ENCODE measurements at places on chromosomes 4 and X.

DNA sequence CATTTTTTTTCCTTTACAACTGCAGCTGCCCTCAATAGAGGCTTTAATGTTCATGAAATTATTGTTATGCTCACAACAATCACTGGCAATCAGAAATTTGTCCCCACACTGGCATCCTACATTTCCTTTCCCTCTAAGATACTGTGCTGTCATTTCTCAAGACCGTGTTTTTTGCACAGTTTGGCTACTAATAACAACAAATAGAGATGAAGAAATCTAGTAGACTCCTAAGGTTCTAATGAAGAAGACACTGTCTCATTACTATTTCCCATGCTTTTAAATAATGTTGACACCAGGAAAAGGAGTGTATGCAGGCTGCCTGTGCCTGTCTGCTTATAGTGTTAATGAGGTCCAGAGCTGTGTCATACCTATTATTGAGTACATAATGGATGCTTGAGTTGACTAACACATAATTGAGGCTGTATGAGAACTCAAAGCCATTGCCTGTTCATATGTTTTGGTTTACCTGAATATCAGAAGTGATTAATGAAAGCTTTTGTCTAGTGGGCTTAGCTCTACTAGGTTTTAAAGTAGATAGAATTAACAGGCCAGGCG lies 1.5 kb upstream of the EIF4E start:
- DNase-seq = peak; percentile 20

DNA sequence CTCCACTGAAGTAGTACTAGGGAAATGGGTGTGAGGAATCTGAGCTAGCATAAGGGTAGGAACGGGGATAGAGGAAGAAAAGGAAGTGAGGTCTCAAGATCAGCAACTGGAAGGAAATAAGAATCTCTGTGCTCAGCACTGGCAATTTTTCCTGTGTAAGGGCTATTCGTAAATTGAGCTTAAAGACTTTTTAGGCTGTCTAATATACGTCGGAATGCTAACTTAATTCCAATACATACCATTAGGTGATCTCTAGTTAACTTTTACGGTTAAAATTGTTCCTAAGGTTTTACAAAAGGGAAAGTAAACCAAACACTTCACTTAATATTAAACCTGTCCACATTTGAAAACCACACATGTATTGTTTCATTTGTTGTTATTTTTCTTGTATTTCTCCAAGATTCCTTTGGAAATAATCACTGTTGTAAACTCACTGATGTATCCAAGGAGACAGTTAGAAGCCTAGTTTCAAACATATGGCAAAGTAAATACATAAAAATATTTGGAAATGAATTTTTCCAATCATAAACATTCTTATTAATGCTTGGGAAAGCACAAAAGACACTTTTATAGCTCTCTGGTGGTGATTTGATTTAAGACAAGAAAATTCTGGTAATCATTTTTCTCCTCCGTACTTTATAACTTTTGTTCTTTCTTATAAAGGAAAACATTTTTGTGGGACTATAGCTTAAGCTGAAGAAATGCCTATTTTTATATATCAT lies 28.1 kb upstream of the HPGDS start:
- DNase-seq = no peak

DNA sequence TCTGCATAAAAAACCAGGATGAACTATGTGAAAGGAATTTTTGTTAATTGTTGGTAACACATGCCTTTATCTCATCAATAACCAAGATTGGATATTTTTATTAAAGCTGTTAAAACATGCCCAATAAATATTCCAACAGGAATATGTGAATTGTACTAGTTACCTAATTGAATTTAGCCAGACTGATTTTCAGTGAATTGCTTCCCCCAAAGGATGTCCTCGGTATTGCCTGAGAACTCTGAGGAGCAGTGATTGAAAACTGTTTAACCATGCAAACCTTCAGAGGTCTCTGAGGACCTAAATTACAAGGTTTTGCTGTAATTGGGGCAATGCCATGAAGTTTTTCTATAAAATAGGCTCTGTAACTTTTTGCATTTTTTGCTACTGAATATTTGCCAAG lies 66.6 kb downstream of the BLTP1 start:
- no peak for DNase-seq

- DNase-seq = no peak
These were observed 754.3 kb upstream of the MAGEB2 start for GRCh38 chrX:29461039-29461438.

- DNase-seq = no peak
These were observed 50.0 kb downstream of the NOP14 start for GRCh38 chr4:2913168-2913567.

GRCh38 chrX:55709735-55710134 lies 7.8 kb upstream of the RRAGB start:
- DNase-seq = peak; percentile 37

- DNase-seq = no peak
These were observed 144.6 kb downstream of the AMELX start for GRCh38 chrX:11437642-11438379.

GRCh38 chr4:69589884-69590283 lies 49.6 kb downstream of the UGT2A2 start:
- DNase-seq = no peak

GRCh38 chrX:150664290-150664689 lies 28.9 kb upstream of the MTMR1 start:
- no peak for DNase-seq

- DNase-seq = no peak
These were observed 26.3 kb downstream of the MAEA start for GRCh38 chr4:1315836-1316536.

- DNase-seq = no peak
These were observed 98.0 kb downstream of the PSAPL1 start for GRCh38 chr4:7336732-7337131.

DNA sequence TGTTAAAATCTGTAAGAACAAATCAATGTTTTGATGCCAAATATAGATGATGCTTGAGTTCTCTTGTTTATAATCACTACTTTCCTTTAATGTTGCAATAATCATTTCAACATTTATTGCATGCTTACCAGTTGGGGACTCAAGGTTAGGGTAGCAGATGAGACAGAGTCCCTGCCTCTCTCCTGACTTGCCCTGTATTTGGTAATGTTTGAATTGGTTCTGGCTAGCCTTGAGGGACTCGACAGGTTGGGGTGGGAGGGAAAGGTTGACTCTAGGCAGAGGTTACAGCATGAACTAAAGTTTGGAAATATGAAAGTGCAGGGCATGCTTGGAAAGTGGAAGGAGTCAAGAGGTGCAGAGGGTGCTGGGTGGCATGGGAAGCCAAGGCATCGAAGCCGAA lies 2.0 kb downstream of the SEC24B start:
- DNase-seq = no peak

DNA sequence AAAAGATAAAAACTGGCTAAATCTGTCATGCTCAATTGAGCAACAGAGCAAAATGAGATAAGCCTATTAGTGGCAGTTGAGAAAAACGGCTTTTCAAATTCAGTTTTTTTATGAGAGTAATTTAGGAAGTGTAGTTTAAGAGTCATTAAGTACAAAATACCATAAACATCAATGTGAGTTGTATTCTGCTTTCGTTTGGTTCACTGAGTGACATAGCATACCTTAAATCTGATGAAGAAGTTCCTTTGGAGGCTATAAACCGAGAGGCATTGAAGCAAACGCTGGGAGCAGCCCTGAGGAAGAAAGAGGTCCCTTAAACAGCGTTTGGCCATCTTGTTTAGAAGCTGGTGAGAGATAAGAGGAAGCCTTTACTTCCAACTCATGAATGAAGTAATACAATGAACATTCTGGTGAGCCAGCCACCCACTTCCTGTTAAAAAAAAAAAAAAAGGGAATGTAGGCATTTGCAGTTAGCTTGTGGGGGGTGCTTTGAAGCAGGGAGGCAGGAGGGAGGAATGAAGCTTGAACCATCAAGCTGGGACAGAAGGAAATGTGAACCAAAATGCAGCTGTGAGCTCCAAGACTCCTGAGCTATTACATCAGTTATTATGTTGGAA lies 132.3 kb downstream of the ZNF330 start:
- peak; percentile 75 for DNase-seq

DNA sequence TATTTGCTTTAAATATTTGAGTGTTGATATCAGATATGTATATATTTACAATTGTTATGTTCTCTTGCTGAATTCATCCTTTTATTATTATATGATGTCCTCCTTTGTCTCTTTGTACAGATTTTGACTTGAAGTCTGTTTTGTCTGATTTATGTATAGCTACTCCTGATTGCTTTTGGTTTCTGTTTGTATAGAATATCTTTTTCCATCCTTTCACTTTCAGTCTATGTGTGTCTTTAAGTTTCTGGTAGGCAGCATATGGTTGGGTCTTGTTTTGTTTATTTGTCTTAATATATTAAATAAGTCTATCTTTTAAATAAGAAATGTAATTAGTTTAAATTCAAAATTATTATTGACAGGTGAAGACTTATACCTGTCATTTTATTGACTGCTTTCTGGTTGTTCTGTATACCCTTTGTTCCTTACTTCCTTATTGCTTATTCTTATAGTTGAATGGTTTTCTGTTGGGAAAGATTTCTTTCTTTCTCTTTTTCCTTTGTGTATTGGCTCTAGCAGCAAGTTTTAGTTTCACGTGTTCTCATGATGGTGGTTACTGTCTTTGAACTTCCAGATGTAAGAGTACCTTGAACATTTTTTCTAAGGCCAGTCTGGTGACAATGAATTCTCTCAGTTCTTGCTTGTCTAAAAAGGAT lies 31.1 kb downstream of the RAB28 start:
- no peak for DNase-seq

GRCh38 chr4:52550186-52550585 lies 108.9 kb downstream of the USP46 start:
- DNase-seq = no peak

- DNase-seq = peak; percentile 23
These were observed 30.5 kb upstream of the COL25A1 start for GRCh38 chr4:109332926-109333464.

DNA sequence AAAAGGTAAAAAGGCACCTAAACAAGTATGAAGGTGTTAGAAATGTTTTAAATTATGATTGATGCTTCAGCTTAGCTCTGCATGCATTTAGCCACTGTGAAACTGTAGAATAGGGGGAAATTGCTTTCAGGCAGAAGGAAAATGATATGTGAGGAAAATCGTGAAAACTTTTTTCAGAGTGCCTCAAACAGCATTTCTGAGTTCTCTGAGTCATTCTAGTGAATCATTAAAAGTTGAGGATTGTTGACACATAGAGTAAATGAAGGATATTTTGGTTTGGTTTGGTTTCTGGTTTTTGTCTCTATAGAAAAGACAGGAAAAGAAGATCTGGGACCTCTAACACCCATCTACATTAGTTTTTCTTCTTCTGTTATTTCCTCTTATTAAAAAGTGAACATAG lies 332.5 kb upstream of the TRAM1L1 start:
- no peak for DNase-seq

- no peak for DNase-seq
These were observed 360.9 kb upstream of the AGA start for GRCh38 chr4:177803151-177803550.

DNA sequence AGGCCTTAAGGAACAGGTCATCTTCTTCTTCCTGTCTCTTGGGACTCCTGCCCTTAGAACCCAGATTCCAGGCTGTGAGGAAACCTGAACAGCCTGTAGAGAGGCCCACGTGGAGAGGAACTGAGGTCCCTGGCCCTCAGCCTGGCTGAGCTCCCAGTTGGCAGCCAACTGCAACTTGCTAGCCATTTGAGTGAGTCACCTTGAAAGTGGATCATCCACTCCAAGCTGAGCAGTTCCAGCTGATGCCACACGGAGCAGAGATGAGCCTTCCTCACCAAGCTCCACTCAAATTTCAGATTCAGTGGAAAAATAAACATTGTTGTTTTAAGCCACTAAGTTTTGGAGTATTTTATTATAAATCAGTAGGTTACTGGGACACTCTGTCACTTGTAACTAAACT lies 392.5 kb downstream of the BCOR start:
- peak; percentile 46 for DNase-seq

DNA sequence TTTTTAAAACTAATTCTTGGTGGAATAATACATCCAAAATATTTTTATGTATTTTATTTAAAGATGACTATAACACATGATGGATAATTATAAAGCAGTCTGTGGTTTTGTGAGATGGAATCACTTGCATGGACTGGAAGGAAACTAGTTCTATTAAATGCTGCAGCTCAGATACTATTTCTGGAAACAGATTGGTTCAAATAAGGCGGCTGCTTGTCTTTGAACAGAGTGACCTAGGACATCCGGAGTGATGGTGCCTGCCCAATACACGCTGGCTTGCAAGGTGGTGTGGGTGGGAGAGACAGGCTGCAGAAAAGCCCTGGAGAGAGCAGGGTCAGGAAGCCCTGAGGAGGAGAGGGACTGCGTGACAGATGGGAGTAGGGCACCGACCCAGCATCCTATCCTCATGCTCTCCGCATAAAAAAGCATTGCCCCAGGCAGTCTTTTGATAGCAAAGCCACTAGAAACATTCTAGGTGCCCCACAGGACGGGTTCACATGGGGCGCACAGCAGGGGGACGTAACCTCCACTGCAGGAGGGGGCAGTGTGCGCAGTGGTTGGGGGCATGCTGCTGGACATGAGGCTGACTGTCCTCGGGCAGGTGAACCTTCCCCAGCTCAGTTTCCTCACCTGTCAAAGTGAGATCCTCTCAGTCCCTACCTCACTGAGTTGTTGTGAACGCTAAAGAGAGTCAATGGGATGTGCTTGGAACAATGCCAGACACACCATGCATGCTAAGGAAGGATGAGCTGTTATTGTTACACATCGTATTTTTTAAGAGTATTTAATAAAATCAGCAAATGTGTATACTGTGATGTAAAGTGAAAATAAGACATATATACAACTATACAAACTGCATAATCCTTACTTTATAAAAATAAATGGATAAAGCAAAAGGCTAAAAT lies 71.3 kb downstream of the EVC2 start:
- DNase-seq = no peak

- DNase-seq = no peak
These were observed 14.1 kb downstream of the LRIT3 start for GRCh38 chr4:109861916-109862511.

DNA sequence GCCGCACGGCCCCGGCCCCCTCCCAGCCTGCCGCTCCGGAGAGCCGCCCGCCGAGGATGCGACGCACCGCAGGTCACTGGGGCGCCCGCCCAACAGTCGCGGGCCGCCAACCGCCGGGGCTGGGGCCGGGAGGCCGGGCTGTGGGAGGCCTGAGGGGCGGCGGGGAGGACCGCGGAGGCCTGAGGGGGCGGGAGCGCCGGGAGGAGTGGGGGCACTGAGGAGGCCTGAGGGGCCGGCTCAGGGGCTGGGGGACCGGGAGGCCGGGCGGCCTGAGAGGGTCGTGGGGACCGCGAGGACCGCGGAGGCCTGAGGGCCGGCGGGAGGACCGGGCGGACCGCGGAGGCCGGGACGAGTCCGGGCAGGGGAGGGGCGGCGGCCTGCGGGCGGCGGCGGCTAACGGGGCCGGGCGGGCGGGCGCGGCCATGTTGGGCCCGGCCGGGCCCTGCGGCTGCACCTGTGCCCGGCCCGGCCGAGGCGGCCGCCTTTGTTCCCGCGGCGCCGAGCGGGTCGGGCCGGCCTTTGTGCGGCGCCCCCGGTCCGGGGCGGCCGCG lies 353 bp downstream of the NSD2 start:
- DNase-seq = no peak

All from hematopoietic multipotent progenitor cell treated with erythropoietin and hydrocortisone succinate and interleukin-3 and kit ligand, for 8 days (in vitro differentiated cells).